ENCODE measurements at places on chromosomes 6 and 20.

DNA sequence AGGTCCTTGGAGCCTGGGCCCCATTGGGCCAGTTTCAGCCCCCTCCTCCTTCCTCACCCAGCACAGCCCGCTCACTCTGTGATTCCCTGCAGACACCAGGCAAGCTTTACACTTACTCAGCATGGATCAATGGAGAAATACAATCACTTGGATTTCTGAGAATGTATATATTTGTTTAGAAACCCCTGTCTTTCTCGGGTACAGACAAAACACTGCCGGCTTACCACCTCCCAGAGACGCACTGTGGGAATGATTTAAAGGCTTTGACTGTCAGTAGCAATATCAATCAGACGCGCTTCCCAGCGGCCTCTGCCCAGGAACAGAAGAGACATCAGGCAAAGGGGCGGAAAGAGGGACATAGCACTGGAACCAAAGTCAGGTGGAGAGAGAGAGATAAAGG, 186.5 kb downstream of the MAFB start:
- DNase-seq: no peak

DNA sequence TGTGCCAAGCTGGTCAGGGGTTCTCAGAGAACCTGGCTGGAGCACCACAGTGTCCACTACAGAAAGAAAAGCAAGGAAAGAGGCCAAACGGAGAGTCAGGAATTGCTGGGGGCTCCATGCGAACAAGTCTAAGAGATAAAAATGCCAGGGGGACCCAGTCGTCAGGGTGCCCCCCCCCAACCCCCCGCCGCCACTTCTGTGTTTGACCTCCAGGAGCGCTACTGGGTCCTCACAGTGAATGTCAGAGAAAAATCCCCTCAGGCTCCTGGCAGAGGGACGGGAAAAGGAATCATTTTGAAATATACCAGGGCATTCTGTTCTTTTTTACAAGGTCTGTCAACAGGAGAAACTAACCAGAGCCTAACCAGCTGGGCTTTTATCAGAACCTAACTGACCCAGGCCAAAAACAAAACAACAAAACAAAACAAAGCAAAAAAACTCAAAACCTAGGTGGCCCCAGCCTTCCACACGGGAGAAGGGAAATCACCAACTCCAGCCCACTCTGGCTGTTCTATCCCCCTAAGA, 17.9 kb upstream of the NELFCD start:
- no peak for DNase-seq

DNA sequence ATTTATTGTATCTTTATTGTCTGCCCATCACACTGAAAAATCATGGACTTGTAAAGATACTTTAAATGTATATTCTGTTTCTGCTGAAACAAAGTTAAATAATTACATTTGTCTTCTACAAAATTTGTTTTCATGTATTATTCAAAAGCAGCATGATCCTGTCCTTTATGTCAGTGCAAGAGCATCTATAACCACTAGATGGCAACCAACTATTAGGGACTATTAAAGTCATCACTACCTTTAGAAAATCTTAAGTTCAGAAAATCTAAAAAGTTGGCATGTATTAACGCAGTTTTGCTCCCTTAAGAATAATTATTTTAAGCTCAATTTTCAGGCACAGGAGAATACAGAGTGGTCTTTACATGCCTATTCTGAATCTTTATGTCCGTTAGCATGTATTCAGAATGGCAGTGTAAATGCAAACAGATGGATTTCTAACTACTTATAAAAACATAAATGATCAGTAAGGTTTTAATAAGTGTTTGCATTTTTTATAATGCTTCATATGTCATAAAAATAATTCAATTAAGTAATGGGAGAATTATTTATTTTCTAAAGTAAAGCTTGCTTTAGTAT, 17.8 kb downstream of the TMEM30A start:
- no peak for DNase-seq

GRCh38 chr6:128836761-128837160, 46.2 kb upstream of the LAMA2 start:
- DNase-seq: no peak

GRCh38 chr6:41560431-41561192, 14.4 kb downstream of the FOXP4 start:
- no peak for DNase-seq

DNA sequence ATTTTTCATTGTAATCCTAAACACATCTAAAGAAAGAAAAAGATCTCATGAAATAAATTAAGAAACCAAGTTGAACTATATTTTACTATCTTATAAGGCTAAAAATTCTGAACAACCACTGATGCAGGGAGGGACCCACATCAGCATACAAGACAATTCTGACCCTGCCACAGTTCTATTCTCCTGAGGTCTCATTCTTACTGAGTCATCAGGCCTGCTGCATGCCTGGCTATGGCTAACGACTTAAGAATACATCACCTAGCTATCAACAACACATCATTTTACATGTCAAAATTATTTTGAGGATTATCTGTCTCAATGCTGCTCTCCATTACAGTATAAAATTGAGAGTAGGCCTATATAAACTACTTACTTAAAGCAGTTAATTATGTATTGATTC, 52.9 kb downstream of the FBXL4 start:
- DNase-seq: no peak

- DNase-seq: no peak
Observed at GRCh38 chr6:106145741-106146227, 59.6 kb downstream of the PRDM1 start.

- no peak for DNase-seq
Observed at GRCh38 chr6:44397424-44398164, 10.1 kb downstream of the CDC5L start.

- DNase-seq: no peak
Observed at GRCh38 chr20:63522091-63522868, 1.7 kb downstream of the PPDPF start.

- DNase-seq: no peak
Observed at GRCh38 chr6:42190554-42191183, 4.1 kb downstream of the GUCA1B start.

DNA sequence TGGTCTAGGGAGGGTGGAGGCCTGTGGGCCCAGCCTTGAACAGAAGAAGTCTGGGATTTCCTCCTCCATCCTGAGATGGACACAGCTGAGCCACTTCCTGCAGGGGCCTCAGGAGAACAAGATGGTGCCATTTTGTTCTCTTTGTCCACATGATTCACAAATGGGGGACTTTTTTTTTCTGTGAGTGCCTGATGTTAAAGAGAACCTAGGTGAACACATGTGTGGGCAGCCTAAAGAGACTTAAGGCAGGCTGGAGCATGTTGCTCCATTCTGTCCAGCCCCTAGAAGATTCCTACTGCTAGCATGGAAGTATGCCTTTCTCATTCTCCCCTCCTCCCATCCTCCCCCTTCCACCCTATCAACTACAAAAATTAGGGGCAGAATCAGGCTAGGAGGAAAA, 49.3 kb upstream of the KIF16B start:
- no peak for DNase-seq

DNA sequence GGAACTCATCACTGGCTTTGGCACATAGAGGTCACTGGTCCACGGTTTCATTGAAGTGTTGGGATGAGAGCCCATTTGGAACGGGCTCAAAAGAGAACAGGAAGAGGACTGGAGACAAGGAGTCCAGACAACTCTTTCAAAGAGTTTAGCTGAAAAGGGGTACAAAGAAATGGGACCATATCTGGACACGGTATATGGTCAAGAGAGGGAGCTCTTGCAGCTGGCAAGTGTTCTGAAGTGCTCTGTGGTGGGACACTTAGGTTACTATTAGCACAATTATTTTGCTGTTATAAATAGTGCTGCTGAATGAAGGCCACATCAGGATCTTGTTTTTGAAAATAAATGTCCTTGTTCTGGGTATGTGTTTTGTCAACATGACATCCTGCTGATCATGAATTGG, 4.6 kb downstream of the SGK2 start:
- DNase-seq: no peak

DNA sequence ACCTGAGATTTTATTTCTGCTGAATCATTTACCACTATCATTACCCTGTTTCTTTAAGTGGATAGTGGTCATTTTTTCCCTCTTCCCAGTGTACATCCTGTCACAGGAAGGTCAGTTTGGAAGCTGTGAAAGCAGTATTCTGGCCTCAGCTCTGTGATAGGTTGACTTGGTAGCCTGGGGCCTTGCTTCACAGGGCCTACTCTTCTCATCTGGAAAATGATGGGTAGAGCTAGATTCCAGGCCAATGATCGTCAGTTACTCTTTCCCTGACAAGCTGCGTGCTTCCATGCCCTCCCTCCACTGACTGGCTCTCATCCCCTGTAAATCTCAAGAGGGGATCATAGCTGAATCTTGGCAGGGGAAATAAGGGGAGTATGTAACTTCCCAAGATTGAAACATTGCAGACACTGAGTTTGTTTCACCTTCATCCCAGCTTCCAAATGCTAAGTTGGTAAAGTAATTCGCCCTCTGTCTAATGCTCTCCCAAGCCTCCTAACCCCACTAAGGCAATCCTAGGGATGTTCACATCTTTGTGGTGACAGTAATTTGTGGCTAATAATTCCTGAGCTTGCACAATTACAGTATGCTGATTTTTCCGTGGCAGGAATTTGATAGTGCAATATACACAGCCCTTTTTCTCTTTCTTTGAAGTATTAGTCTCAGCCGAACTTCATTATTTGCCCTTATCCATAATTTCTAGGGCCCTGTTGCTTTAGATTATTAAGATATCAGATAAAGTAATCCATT, 51.2 kb downstream of the VAPB start:
- no peak for DNase-seq

DNA sequence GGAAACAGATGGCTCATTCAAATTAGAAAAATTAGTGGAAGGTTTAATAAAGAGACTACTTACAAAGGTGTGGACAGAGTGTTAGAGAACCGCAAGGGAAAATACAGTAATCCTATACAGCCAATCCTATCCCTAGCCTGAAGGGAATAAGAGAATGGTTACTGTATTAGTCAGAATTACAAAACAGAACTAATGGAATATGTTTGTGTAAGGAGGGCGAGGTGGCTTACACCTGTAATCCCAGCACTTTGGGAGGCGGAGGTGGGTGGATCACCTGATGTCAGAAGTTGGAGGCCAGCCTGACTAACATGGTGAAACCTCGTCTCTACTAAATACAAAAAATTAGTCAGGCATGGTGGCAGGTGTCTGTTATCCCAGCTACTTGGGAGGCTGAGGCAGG, 16.3 kb upstream of the TRPC4AP start:
- no peak for DNase-seq

- no peak for DNase-seq
Observed at GRCh38 chr6:11854408-11855165, 76.0 kb upstream of the ADTRP start.

- DNase-seq: no peak
Observed at GRCh38 chr20:59672576-59672975, 68.2 kb downstream of the PHACTR3 start.

DNA sequence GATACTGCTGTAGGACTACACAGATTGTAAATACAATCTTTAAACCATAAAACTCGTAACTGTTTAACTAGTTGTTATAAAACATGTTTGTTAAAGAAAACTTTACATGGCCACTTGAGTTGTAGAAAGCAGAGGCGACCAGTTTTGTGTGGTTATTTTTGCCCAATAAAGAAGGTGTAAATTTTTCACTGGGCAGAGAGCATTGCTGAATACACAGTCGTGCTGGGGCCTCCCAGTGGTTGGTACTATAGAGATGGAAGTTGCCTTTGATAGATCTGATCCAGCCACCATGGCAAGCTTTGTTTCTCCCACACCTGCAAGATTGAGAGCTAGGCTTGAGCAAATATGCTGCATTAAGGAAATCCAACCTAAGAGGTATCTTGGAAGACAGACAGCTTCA, 34.0 kb upstream of the YWHAB start:
- no peak for DNase-seq

DNA sequence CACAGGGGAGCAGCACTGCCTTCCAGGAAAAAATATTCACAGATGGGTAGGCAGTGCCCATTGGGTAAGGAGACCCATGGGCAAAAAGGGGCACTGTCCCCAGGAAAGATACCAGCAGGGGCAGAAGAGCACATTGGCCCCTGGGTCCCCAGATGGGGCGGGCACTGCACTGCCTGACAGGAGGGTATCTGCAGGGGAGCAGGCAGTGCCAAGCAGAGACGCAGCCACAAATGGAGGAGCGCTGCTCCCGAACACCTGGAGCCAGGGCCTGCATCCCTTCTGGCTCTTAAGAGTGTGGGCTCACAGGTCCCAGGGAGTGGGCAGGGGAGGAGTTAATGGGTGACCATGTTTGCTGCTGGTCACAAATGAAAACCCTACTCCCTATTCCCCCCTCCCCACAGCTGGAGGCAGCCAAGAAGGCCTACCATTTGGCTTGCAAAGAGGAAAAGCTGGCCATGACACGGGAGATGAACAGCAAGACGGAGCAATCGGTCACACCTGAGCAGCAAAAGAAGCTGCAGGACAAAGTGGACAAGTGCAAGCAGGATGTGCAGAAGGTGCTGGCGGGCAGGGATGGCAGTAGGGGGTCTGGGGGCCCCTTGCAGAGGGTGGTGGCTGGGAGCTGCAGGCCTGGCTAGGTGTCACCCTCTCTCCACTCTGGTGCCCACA, 27.0 kb downstream of the SPDEF start:
- DNase-seq: no peak

- no peak for DNase-seq
Observed at GRCh38 chr6:44086931-44087574, 40.2 kb downstream of the MRPL14 start.

DNA sequence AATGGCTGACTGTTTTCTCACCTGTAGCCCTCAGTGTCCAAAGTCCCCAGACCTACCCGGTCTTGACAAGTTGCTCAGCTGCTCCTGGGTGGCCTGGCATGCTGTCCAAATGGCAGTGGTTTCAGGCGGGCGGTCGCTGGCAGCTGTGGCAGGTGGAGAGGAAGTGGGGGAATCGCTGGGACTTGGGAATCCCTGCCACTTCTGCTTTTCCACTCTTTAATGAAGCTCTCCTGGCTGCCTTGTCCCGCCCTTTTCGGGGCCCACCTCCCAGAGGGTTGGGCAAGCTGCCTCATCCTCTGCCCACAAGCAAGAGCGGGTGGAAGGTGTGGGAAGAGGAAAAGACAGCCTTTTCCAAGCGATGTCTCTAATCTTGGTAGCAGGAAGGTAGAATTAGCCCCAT, at the start of gene OCSTAMP:
Gene OCSTAMP, minus strand, starts transcription at position 194 of the 400 bp plus-strand sequence. Its CDS starts 94 bp downstream, at position 100.
- DNase-seq: no peak

DNA sequence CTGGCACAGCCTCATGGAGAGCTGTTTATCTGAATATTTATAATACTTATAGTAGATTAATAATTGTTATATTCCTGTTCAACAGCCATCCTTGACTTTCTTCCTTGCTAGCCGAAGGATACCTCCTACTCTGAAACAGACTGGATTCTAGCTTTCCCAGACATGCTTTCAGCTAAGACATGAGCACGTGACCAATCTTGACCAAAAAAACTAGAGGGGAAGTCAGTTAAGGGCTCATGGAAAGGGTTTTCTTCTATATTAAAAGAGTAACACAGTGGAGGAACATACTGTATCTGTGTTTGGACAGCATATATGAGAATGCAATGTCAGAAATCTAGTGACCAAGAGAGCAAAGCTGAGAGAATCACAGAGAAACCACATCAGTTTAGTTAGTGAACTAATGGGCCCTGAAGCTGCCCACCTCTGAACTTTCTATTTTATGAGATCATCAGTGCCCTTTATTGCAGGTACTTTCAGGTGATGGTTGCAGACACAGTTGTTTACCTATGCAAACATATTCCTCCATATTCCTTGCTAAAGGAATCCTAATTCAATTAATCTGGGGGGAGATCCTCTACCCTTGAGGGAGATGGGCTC, 140.4 kb upstream of the SLC24A3 start:
- no peak for DNase-seq

- DNase-seq: no peak
Observed at GRCh38 chr6:125519367-125519766, 217.6 kb upstream of the HDDC2 start.

All from anterior cingulate cortex (tissue), 58 donors.